ENCODE measurements at places on chromosomes 3 and 15.

- no peak for DNase-seq
These were observed 2.6 kb downstream of the CACNA1D start for GRCh38 chr3:53496984-53497383.

DNA sequence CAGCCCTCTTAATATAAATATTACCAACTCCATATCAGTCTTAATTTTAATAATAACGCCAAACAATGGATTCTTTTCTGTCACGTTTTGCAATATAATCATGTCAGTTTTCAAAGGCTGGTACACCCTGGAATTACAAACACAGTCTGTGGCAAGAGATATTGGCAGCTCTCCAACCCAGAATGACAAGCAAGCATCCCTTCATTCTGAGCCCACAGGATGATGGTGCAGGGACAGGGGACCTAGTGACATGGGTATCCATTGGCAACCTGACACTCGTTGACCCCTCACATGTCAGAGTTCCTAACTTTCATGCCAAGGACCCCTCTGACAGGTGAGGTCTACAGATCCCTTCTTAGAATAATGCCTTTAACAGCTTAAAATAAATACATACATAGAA is 154.5 kb upstream of the TSC22D2 start:
- DNase-seq, result no peak

- DNase-seq, result no peak
These were observed 2.9 kb downstream of the ALG1L2 start for GRCh38 chr3:130084436-130084980.

DNA sequence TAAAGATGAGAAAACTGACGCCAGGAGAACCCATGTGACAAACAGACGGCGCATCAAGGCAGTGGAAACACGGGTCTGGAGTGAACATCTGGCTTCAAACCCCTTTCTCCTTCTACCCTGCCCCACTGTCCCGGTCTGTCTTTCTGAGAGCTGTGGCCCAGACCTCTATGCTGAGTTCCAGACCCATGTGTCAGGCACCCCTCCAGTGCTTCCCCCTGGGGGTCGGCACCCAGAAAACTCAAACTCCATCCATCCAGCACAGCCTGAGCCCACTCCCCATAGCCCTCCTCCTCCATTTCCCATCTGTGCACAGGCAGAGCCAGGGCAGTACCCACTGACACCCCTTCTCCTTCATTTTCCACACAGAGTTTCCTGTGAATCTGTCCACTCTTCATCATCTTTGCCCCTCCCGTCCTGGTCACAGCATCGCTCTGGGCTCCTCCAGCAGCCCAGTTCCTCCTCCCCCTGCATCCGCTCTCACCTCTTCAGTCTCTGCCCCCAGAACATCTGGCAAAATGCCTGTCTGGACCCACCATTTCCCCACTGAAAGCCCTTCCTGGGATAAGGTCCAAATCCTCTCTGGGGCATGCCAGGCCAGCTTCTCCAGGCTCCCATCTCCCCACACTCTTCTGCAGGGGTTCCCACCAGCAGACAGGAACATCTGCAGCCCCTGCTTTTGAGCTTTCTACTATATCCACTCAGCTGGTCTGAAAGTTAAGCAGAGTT is 2.9 kb downstream of the FAM240A start:
- no peak for DNase-seq

GRCh38 chr3:15287565-15288330 is 44.6 kb downstream of the SH3BP5 start:
- DNase-seq, result no peak

DNA sequence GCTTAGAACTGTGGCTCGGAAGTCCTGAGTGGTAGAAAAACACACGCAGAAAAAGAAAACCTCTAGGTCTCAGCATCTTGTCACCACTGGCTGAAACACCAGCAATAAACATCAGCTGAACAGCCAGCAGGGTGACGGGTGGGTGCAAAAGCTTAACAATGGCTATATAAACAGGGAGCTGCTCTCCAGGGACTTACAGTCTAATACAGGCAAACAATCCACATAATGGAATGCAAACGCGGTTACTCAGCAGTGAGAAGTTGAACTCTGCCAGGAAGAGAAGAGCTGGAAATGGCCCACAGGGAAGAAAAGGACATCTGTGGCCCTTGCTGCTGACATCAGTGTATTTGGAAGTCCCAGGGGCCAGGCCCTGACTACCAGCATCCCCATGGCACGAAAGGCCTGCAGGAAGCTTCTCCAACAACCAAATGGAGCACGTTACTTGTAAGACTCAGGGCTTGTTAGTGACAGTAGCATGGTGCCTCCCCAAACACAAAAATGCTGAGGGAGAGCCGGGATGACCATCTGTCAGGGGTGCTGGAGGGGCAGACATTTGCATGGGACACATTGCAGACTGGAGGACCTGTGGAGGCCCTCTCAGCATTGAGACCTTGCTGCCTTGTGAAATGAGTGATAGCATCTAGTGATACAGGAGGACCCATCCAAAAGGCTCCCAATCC is 3.0 kb downstream of the HEG1 start:
- no peak for DNase-seq

- DNase-seq, result no peak
These were observed 225.7 kb upstream of the ADAMTS9 start for GRCh38 chr3:64913515-64913914.

All from retinal pigment epithelial cell (primary cell).